ENCODE measurements at places on chromosomes 12 and 14.

GRCh38 chr12:14273913-14274311 lies 91.6 kb upstream of the ATF7IP start:
- H3K4me1 ChIP-seq, result no peaks in the 10 kb centered on the region
- no peak overlapping the region for H3K4me3 ChIP-seq
- H3K36me3 ChIP-seq, result no peaks in the 10 kb centered on the region
- H3K27me3 ChIP-seq, result no peaks in the 10 kb centered on the region
- H3K27ac ChIP-seq, result no peak overlapping the region
- DNase-seq, result no peak

GRCh38 chr12:95940514-95940913 lies 1.9 kb downstream of the CCDC38 start:
- H3K27ac ChIP-seq, result no peak overlapping the region
- H3K27me3 ChIP-seq, result peaks cover 3% of the 10 kb centered on the region
- no peaks in the 10 kb centered on the region for H3K36me3 ChIP-seq
- DNase-seq, result no peak
- no peaks in the 10 kb centered on the region for H3K4me1 ChIP-seq
- H3K4me3 ChIP-seq, result no peak overlapping the region

- no peak overlapping the region for H3K27ac ChIP-seq
- H3K36me3 ChIP-seq, result no peaks in the 10 kb centered on the region
- no peak overlapping the region for H3K4me3 ChIP-seq
- H3K4me1 ChIP-seq, result peaks cover 3% of the 10 kb centered on the region
- DNase-seq, result no peak
- H3K27me3 ChIP-seq, result no peaks in the 10 kb centered on the region
Observed at GRCh38 chr12:125050868-125051267, 14.4 kb upstream of the AACS start.

GRCh38 chr14:19873178-19873577 lies 1.8 kb upstream of the OR4K2 start:
- no peaks in the 10 kb centered on the region for H3K36me3 ChIP-seq
- H3K4me3 ChIP-seq, result no peak overlapping the region
- H3K4me1 ChIP-seq, result no peaks in the 10 kb centered on the region
- DNase-seq, result no peak

DNA sequence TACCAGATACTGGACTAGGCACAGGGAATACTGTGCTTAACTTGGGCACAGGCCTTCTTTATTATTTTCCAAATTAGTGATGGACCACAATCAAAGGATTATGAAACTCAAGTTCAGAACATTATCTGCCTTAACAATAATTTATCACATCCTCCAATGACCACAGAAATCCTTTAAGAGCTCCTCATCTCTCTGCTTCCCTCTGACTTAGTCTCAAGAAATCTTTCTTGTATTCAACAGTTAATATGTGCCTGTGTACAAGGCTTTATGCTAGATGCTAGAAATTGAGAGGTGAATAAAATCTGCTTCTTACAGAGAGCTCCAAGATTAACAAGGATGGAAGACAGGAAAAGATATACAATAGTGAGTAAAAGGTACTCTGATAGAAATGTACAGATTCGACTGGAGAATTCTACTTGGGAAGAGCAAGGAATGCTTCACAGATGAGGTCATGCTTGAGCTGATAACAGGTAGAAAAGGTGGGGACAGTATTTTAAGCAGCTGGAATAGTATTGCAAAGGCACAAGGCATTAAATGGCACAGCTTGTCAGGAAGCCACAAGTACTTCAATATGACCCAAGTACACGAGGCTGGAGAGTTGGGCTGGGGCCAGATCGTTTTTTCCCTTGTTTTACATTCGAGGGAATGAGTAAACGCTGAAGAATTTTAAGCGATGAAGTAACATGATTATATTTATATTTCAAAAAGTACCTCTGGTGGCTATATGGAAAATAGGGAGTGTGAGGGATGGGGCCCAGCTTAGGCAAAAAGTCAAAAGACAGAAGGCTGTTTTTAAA lies 55.1 kb upstream of the ARID2 start:
- peaks cover 12% of the 10 kb centered on the region for H3K4me1 ChIP-seq
- no peaks in the 10 kb centered on the region for H3K27me3 ChIP-seq
- H3K36me3 ChIP-seq, result no peaks in the 10 kb centered on the region
- H3K4me3 ChIP-seq, result no peak overlapping the region
- DNase-seq, result peak; percentile 92

DNA sequence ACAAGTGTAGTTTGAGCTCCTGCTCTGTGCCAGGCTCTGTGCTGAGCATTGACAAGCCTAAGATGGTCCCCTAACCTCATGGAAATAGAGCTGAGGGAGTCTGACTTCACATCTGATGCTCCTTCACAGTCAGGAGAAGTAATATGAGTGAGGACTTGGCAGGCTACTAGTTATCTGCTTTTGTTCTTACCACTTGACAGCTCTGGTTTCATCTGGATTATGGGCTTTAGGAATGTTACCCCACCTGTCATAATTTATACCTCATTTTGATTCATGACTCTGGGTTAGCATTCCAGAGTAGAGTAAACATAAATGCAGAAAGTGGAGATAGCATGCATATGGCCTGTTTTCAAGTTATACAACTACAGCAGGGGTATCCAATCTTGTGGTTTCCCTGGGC lies 40.5 kb downstream of the ATP6V1D start:
- H3K36me3 ChIP-seq, result peaks cover 4% of the 10 kb centered on the region
- DNase-seq, result peak; percentile 15
- no peaks in the 10 kb centered on the region for H3K4me1 ChIP-seq
- H3K27ac ChIP-seq, result no peak overlapping the region
